ENCODE measurements at places on chromosomes 6 and 20. TPM values are rescaled to one million over a fixed set of nuclear protein-coding genes. Genes with fewer than 3 reads are reported as not detected.

BFSP1 gene
- 1.5 TPM for total RNA-seq

IFNGR1 gene
- 50.0 TPM for total RNA-seq

DEFB132 gene
- not detected for total RNA-seq

KIFC1 gene
- 15.0 TPM for total RNA-seq

KIAA1755 gene
- 0.66 TPM for total RNA-seq

TRIM15 gene
- total RNA-seq: not detected

PRR18 gene
- not detected for total RNA-seq

PLCB4 gene
- 2.1 TPM for total RNA-seq

MCHR2 gene
- total RNA-seq: not detected

MLIP gene
- not detected for total RNA-seq

NMBR gene
- 0.11 TPM for total RNA-seq

ACTL10 gene
- 2.1 TPM for total RNA-seq

C6orf52 gene
- total RNA-seq: 1.5 TPM

TENT5A gene
- total RNA-seq: 56.0 TPM

ADAM33 gene
- 57.5 TPM for total RNA-seq

ZBTB46 gene
- total RNA-seq: 16.7 TPM

ZNF292 gene
- 31.3 TPM for total RNA-seq
